ENCODE measurements at places on chromosomes 3 and 15.

DNA sequence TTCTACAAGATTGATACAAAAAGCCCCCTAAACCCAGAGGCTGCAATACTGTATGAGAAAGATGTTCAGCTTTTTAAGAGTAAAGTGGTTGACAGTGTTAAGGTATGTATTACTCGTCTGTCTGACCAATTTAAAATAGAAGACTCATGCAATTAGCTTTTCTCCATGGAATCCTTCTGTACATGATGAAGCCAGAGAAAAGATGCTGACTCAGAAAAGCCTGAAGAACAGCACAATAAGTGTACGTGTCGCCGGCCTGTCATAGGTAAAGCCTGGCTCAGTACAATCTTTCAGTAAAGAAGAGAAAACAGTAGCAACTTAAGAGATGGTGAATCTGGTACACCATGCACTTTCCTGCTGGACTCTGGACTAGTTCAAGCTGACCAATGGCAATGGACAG lies 16.4 kb downstream of the NEK4 start:
- H3K36me3 ChIP-seq: peaks cover 22% of the 10 kb centered on the region
- no peak overlapping the region for H3K4me3 ChIP-seq
- H3K27ac ChIP-seq: no peak overlapping the region

DNA sequence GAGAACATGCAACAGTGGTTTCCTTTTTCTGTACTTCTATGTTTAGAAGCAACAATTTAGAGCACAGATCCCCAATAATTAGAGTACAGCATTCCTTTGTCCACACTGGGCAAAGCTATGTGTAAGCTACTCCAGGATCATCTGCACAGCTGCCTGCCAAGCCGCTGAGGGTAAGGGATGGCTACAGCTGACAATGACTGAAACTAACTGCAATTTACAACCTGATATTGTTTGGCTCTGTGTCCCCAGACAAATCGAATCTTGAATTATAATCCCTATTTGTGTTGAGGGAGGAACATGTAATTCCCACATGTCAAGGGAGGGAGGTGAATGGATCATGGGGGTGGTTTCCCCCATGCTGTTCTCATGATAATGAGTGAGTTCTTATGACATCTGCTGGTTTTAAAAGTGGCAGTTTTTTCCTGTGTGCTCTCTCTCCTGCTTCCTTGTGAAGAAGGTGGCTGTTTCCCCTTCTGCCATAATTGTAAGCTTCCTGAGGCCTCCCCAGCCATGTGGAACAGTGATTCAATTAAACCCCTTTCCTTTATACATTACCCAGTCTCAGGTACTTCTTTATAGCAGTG lies 54.8 kb upstream of the TNFSF10 start:
- no peaks in the 10 kb centered on the region for H3K27me3 ChIP-seq
- no peak overlapping the region for H3K27ac ChIP-seq
- H3K4me3 ChIP-seq: no peak overlapping the region
- no peak for DNase-seq
- H3K4me1 ChIP-seq: no peaks in the 10 kb centered on the region
- H3K36me3 ChIP-seq: no peaks in the 10 kb centered on the region

DNA sequence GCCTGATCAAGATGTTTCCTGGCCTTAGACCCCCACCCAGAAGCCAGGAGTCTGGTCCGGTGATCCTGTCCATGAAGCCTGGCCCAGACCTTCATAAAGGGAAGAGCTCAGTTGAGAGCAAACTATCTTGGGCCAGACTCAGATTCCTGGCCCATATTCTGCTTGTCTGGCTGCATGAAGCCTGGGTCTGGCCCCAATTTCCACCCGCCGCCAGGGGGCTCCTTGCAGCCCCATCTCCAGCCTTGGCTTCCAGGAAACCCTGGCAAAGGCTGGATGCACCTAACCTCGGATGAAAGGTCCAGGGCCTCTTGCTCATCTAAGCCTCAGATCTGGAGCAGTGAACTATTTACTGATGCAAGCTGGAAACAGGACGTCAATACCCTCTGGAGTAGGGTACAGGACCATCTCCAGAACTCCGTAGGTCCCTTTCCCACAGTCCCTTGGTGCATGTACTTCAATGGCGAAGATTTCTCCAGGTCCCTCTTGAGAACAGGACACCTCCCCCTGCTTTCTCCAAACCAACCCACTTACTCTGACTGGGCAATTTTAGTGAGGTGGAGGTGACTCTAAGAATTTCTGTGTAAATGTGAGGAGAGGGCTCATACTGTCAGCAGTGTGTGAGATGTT lies 5.6 kb downstream of the FOXL2 start:
- no peaks in the 10 kb centered on the region for H3K36me3 ChIP-seq
- H3K4me3 ChIP-seq: no peak overlapping the region
- H3K27me3 ChIP-seq: peaks cover 97% of the 10 kb centered on the region

GRCh38 chr3:64033069-64033468 lies 9.8 kb upstream of the PSMD6 start:
- peaks cover 3% of the 10 kb centered on the region for H3K27me3 ChIP-seq
- no peak overlapping the region for H3K4me3 ChIP-seq
- H3K36me3 ChIP-seq: no peaks in the 10 kb centered on the region
- no peak for DNase-seq
- no peak overlapping the region for H3K27ac ChIP-seq

GRCh38 chr3:171165983-171166382 lies 139.5 kb upstream of the SLC2A2 start:
- no peaks in the 10 kb centered on the region for H3K4me1 ChIP-seq
- no peaks in the 10 kb centered on the region for H3K27me3 ChIP-seq
- H3K27ac ChIP-seq: no peak overlapping the region
- DNase-seq: peak; percentile 49
- H3K4me3 ChIP-seq: no peak overlapping the region

All from astrocyte (in vitro differentiated cells and primary cell).